Fibroblast of lung (primary cell): ENCODE measurements at places on chromosomes 7 and 10.
A peak's percentile ranks its signal among the peaks of the same experiment; 100 is the strongest.

- DNase-seq, result peak; percentile 9
These were observed 134.6 kb downstream of the ARHGAP22 start for GRCh38 chr10:48470115-48470892.

GRCh38 chr10:77116904-77117303 is 520.7 kb downstream of the KCNMA1 start:
- no peak for DNase-seq

DNA sequence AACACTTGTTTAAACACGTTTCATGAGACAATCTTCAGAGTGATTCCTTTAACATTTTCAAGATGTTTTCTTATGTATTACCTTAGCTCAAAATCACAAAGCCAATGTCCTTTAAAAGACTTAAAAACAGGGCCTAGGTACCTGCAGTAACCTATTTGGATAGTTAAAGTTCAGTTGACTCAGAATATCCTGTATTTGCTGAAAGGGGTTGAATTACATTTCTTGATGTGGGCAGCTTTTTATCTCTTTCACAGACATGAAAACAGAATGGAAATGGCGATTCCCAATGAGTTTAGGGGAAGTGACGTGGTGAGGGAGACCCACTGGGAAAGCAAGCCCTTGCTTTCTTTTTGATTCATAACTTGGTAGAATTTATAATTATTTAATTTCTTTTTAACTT is 324.4 kb upstream of the AOAH start:
- no peak for DNase-seq

DNA sequence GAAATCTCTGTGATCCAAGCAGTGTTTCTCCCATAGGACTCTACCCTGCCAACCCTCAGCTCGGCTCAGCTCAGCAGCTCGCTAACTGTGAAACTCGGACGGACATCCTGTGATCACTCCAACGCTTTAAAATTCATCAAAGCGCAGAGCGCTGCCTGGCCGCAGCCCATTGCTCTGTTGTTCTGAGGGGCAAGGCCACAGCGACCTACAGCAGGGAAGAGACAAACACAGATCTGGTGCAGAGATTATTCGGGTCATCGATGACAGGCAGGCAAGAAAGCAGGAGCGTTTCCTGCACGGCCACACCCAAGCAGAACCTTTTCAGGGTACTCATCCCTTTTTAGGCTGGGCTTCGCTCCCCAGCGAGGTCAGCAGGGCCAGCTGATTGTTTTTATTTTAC is 72.1 kb downstream of the INSIG1 start:
- DNase-seq, result no peak

GRCh38 chr7:84362828-84363227 is 168.2 kb upstream of the SEMA3A start:
- no peak for DNase-seq

- no peak for DNase-seq
These were observed 95.2 kb downstream of the PHTF2 start for GRCh38 chr7:77893813-77894212.

GRCh38 chr7:44638611-44639557 is 32.5 kb downstream of the OGDH start:
- DNase-seq, result peak; percentile 71

DNA sequence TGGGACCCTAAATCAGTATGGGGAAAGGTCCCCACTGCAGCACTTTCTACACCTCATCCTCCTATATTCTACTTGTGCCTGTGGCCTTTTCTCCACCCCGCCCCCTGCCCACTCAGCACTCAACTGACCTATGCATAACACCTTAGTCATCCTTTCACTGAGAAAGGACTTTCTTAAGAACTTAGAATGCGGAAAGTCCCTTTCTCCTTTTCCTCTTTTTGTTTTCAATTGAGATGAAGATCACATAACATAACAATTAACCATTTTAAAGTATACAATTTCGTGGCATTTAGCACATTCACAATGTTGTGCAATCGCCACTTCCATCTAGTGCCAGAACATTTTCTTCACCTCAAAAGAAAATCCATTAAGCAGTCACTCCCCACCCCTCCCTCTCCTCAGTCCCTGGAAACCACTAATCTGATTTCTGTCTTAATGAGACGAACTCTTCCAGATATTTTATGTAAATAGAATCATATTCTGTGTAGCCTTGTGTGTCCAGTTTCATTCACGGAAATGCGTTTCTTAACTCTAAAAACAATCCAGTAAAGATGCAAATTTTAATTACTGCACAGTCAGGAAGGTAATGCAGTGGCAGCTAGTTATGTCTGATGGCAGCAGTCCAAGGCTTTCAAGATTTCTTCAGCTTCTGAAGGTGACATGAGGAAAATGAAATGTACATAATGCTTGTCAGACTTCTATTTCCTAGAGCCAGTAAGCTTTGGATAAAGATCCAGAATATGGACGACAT is 41.7 kb downstream of the FAS start:
- peak; percentile 69 for DNase-seq

- DNase-seq, result no peak
These were observed 68.8 kb upstream of the MYO3A start for GRCh38 chr10:25865267-25865666.

GRCh38 chr10:132563485-132564248 is 26.1 kb downstream of the INPP5A start:
- peak; percentile 62 for DNase-seq

- peak; percentile 100 for DNase-seq
These were observed 26.1 kb downstream of the PLAC9 start for GRCh38 chr10:80158598-80159127.

GRCh38 chr10:99387071-99387470 is 43.4 kb downstream of the GOT1 start:
- no peak for DNase-seq

DNA sequence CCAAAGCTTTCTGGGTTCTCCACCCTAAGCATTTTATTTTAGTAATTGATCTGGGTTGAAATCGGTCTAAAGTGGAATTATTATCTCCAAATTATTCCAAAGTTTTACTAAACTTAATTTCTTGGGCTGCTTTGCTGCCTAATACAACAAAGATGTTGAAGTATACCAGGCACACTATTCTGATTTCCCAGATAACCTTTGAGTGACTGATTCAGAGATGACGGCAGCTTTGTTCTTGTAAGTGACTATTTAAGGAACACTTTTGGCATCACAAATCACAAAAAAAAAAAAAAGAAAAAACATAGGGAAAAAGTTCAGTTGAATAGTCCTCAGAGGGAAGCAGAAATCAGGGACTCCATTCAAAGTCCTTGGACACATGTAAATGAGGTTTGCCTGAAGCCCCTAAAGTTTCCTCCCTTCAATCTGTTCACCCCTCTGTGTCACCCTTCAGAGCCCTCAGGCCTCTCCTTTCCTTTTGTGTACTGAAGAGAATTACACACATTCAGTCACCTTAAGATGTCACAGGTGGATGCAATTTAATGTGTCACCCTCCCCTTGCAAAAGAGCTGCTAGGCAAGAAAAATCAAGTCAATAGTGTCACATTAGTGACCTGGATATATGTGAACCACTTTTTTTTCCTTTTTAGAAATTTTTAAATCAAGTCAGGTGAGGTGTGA is 81.5 kb downstream of the RTKN2 start:
- peak; percentile 39 for DNase-seq

DNA sequence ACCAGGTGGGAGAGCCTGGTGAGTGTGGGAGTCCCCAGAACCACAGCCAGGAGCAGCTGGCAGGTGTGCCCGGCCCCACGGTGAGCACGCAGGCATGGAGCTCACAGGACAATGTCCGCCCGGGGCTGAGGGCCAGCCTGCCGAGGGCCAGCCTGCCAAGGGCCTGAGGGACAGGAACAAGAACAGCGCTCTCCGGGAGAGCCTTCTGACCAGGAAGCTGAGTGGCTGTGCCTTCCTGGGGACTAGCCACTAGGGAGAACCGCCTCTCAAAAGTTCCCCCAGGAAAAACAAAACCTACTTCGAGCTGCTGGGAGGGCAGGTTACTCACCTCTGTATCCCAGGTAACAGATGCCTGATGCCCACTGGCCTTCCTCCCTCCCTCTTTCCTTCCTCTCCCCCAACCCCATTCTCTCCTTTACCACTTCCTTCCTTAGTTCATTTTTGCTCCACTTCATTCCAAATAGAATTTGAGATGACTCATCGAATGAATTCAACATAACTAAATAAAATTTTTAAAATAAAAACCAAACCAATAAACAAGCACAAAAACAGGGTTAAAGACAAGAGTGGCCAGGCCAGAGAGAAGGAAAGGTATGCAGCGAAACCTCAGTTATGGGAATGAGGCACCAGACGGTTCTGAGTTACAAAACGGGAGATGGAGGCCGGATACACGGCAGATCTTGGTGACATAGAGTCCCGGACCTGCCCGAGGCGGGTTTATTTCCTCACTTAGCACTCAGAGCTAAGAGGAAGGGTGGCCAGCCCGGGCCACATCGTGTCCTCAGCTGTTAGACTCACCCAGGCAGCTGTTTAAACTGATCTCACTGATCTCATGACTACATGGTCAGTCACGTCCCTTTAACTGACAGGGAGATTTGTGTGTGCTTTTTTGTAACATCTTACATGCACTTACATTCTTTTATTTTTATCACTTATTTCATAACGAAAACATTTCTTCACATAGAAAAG is 128.5 kb downstream of the TNS3 start:
- peak; percentile 90 for DNase-seq

DNA sequence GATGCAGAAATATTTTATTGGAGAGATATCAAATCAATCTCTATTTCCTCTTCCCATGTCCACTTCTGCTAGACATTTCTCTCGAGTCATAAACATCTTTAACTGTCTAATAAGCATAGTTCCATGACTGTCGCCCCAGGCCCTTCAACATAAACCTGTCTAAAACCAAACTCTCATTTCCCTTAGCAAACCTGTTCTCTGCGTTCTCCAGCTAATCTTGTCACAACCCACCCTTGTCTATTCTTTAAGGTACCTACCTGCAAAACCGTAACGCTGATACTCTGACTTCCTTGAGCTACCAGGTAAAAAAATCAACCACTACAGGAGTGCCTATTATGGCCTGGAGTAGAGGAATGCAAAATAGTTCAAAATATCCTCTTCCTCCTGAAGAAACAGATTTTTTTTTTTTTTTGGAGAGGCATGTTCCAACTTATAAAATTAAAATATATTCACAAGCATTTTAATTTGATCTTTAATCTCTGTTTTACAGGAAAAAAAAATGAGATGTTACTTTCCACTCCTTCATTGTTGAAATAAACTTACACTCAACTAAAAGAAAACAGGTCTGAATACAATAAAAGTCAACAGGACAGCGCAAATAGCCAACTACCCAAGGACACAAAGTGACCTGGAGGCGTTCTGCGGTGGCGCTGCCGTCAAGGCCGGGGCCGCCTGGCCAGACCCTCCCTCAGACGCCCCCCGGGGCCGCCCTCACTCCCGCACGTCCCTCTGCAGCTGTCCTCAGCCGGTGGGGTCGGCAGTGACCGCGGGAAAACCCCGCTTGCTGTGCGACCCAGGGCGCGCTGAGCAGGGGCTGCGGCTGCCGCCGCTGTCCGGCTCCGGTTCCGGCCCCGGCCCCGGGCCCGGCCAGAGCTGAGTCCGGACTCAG is 765 bp downstream of the SLC25A40 start:
- DNase-seq, result peak; percentile 12

DNA sequence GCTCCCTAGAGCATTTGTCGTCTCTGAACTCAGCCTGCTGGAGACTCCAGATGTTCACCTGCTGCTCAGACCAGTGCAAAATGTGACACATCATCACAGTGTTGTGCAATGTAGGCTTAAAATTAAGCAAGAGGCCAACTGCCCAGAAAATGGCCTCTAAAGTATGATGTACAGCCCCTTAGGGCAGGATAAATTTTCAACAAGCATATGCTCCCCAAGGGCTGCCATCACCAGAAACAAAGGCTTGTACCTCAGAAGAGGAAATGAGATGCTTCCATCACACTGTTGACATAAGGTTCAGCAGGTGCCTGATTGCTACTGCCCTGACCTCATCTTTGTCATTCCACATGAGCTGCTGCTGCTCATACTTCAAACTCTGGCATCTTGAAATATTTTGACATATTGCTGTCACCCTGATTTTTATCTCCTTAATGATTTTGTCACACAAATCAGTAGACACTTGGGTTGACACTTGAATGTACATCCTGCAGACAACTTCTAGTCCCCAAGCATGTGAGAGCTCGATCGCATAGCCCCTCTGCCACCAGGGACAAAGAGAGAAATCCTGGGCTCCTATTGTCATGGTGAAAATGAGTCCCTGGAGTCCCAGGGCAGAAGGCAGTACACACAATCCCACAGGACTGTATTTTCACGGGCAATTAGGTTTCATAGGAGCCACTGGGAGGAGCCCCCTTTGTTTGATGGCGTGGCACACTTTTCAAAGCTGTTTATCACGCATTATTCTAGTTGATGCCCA is 219.7 kb upstream of the STK17A start:
- no peak for DNase-seq

DNA sequence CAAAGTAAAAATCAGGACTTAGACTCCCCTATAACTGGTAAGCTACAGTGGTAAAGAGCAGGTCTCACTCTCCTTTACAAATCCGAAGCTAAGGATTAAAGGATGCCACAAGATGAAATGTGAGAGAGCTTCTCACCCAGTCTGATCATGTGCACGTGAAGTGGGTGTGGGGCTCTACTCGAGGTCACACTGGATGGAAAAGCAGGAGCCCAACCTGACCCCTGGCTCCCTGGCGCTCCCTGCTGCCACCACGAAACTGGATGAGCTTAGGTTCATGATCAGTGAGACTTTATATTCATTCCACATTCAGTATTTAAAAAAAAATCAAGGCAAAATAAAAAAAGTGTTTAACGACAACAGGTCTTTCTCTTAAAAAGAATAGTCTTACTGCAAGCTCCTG is 21.7 kb upstream of the FOXI2 start:
- DNase-seq, result no peak

DNA sequence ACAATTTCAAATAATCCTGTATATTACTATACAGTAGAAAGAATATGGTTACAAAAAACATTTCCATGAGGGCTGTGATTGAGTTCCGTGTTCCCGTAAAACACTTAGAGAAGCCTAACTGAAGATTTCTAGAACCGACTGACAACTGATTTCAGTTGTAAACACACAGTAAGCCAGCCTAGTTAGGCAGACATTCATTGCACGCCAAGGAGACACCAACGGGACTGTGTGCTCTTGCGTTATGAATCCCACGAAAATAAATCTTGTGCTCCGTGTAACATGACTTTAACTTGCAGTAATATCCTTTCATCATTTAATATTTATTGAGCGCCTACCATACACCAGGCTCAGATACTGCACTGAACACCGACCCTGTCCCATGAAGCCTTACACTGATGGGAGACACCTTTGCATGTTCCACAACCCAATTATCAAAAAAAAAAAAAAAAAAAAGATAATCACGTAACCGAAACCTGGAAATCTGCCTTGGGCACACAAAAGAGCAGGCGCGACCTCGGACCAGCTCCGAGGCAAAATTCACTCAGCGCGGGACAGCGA is 420 bp upstream of the KLHL7 start:
- DNase-seq, result no peak
